Stimulated activated CD8-positive, alpha-beta memory T cell treated with anti-CD3 and anti-CD28 coated beads, Interleukin-12 subunit alpha, Interleukin-12 subunit beta, amount 100 ng/mL, for 4 hours (primary cell): ENCODE measurements at places on chromosomes 6 and 20.

DNA sequence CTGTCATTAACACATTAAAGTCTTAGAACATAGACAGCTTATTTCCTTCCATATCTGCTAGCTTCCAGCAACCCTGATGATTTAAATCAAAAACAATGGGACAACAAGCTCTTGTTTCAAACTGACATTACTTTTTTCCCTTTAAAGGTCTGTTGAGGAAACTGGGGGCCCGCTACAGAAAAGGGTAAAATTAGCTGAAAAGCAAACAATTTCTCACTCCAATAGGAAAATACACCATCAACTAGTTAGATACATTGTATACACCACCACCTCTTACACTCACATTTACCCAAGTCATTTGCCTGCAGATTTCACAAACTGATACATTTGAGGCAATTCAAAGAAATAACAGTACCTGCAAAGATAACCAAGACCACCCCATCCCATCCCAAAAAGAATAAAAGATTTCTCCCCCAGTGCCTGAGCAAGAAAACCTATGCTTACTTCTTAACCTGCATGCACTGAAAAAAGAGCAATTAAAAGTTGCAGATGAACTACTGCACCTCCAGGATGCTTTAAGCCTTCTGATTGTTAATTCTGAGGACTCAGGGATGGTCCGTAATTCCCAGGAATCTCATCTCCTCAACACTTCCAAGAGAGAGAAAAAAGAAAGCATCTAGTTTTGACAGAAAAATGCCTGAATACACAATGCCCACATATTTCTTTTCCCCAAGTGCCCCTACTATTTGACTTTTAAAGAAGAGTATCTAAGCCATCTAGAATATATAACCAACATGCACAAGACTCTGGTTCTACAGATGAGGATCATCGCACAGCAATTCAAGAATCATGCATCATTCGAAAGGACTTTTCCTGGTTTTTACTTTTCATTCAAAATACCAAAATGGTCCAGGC, 5.6 kb downstream of the ZMYND8 start:
- DNase-seq, result no peak

GRCh38 chr6:64831680-64832079, 875.3 kb downstream of the EYS start:
- no peak for DNase-seq

- no peak for DNase-seq
Measured at GRCh38 chr20:36646678-36647077, 682 bp upstream of the SLA2 start.

- no peak for DNase-seq
Measured at GRCh38 chr20:59580991-59581401, 23.3 kb upstream of the PHACTR3 start.

GRCh38 chr6:151757506-151757955, 50.0 kb upstream of the ESR1 start:
- DNase-seq, result no peak

- no peak for DNase-seq
Measured at GRCh38 chr6:33292996-33293682, 3.7 kb downstream of the PFDN6 start.

- no peak for DNase-seq
Measured at GRCh38 chr6:19320111-19320581, 517.0 kb upstream of the ID4 start.

- DNase-seq, result no peak
Measured at GRCh38 chr6:46815130-46815529, 21.9 kb downstream of the MEP1A start.

- DNase-seq, result no peak
Measured at GRCh38 chr20:47998736-47999135, 213.5 kb upstream of the SULF2 start.

DNA sequence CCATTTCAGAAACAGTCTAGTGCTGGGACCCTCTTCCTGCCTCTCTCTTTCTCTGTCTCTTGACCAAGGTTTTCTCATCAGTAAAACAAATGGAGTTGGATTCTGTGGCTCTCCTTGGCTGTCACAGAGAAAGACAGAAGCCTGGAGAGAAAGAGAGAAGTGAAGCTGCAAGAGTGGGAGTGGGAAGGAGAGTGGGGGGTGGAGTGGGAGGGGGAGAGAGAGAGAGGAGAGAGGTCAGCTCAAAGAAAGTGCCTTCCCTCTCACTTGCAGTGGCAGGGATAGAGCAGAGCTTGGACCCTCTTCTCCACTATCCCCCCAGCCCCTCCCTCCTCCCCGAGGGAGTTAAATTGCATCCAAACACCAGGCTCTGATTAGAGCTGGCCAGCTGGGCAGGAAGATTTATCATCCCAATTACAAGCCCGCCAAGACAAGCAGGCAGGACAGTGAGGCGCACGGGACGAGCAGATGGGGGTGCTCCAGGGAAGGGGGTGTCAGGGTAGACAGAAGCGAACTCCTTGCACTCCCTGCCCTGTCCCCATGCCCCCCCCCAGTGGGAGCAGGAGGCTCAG, 74.3 kb downstream of the CD40 start:
- DNase-seq, result no peak

DNA sequence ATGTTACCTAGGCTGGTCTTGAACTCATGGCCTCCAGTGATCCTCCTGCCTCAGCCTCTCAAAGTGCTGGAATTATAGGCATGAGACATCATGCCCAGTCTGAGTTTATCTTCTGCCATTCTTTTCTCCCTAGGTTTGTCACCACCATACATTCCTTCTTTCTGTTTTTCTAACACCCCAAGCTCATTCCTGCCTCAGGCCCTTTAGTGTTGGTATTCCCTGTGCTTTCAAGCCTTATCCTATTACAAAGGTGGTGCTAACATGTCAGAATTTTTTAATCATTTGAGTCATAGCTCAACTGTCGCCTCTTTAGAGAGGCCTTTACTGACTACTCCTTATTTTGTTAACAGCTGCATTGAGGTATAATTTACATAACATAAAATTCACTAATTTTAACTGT, 221.1 kb upstream of the PRSS16 start:
- DNase-seq, result no peak
